Activated gamma-delta T cell treated with anti-CD3 and anti-CD28 coated beads, Interleukin-2, amount 50 U/mL, for 16 hours (primary cell): ENCODE measurements at places on chromosomes 5 and 9.

DNA sequence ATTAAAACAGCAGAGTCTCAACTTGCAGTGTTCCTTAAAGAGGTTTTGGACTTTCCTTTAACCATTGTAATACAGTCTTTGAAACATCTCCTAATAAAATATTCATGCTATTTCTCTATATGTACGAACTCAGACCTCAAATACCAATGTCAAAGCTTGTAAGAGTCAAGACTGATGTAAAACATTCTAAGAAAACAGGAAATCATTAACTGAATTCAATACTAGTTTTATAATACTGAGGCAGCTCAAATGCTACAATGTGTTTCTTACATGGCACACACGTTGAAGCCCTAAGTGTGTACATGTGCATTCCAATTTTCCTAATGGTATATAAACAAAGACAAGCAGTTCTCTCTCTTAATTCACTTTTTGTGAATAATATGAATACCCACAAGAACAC lies 11.6 kb downstream of the PSIP1 start:
- no peak for DNase-seq

DNA sequence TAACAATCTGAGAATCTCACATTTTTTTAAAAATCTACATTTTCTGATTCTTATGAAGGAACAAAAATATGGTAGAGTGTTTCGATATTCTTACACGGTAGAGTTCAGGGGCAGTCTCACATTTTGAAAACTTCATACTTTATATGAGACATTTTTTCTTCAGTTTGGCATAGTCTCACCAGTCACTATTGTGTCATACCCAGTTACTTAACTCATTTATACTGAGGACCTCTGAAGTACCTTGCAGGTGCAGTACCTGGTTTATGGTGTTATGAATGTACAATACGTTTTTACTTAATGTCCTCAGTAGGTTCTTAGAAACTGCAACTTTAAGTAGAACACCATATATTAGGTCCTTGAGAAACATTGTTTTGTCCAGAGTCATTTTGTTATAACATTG lies 196.6 kb downstream of the SGCD start:
- DNase-seq, result no peak

GRCh38 chr9:18710065-18710464 lies 236.1 kb downstream of the ADAMTSL1 start:
- DNase-seq, result no peak

DNA sequence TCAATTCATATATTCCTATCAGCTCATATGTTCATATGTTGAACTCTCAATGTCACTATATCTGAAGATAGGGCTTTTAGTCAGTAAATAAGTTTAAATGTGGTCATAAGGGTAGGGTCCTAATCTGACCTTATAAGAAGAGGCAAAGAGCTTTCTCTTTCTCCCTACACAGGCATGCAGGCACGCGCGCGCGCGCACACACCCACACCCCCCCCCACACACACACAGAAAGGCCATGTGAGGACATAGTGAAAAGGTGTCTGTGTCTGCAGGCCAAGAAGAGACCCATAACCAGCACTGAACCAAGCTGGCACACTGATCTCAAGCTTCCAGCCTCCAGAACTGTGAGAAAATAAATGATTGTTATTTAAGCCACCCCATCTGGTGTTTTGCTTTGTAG lies 76.0 kb downstream of the PDE4D start:
- DNase-seq, result no peak

DNA sequence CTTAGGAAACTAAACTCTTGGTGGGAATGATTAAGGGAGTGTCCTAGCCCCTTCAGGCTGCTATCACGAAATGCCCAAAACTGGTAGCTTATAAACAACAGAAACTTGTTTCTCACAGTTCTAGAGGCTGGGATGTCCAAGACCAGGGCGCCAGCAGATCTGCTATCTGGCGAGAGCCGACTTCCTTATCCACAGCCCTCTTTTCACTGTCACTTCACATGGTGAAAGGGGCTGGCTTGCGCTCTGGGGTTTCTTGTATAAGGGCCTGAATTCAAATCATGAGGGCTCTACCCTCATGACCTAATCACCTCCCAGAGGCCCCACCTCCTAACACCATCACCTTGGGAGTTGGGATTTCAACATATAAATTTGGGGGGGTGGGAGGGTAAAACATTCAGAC lies 49.1 kb downstream of the IPPK start:
- DNase-seq, result no peak

DNA sequence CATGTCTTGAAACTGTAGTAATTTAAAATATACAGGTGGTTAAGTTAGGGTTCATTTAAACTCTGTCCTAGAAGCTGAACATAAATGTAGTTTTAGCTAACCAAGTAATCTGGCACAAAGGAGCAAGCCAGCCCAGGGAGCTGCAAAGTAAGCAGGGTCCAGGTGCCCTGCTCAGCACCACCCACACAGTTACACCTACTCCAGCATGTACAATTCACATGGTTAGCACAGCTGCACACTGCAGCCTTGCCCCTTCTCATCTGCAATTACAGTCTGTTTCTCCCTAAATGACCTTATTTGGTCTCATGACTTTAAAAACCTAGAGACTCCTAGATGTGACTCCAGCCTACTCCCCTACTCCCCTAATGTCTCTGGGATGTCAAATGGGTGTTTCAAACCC lies 128.4 kb downstream of the EPB41L4A start:
- DNase-seq, result no peak

DNA sequence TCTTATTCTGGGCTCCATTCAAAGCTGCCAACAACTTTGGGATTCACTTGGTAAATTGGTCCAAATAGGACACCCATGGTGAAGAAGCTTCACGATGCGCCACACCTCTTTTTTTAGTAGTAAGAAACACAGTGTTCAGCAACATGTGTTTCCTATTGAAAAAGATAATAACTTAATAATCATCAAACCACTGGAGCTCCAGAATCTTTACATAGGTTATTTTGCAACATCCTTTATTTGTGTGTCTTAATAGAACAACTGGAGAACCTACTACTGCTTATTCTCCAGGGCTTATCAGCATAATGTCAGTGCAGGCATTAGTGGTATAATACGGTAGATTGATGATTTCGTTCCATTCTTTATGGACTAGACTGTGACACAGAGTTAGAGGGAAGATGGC lies 63.3 kb upstream of the DAPK1 start:
- no peak for DNase-seq

- no peak for DNase-seq
These were observed 40.3 kb upstream of the BARHL1 start for GRCh38 chr9:132541870-132542830.

GRCh38 chr9:137416006-137416562 lies 6.9 kb downstream of the EXD3 start:
- DNase-seq, result no peak

DNA sequence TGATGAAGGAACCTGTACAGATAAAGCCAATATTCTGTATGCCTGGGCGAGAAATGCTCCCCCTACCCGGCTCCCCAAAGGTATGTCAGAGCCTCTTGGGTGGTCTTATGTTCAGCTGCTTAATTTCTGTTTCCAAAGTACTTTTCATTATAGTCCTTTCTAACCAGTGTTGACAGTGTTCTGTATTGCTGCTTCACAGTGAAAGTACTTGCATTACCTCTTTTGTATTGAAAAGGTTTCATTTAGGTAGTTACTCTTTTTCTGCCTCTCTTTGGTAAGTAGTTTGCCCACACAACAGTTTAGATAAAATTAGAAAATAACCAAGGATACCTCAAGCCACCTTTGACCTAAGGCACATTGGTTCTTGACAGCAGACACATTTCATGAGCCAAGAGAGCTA lies 169.9 kb downstream of the PAM start:
- DNase-seq, result no peak

DNA sequence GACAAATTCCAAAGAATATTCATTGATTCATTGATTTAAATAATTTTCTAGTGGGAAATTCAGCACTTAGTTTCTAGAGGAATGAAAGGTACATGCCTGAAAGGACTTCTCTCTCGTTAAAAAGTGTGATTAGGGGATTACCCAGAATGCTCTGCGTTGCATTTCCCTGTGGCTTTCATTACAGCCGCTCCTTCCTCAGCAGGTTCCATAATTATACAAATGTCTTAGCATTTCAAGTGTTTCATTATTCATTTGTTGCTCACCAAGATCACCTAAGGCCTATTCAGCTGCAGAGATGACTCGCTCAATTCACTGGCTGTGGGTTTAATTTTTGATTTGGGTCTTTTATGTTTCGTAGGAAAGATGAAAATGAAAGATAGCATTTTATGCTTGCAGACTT lies 52.8 kb downstream of the SPATA31C2 start:
- DNase-seq, result no peak

- no peak for DNase-seq
These were observed 8.7 kb downstream of the PROP1 start for GRCh38 chr5:177987326-177987725.

DNA sequence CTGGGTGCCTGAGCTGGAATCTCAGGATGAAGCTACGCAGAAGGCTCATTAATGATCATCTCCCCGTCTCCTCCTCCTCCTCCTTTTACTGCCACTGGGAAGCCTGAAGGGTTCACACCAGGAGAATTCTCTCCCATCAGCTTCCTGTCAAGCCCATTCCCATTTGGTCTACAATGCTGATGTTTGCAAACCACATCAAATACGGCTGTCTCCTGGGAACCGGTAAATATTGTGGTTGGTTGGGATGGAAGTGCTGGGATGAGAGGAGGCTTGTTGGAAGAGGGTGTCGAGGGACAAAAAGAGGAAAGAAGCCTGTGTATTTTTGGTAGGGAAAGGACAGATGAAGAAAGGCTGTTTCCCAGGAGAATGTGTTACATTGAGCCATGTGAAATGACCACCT lies 13.2 kb upstream of the S1PR3 start:
- no peak for DNase-seq

DNA sequence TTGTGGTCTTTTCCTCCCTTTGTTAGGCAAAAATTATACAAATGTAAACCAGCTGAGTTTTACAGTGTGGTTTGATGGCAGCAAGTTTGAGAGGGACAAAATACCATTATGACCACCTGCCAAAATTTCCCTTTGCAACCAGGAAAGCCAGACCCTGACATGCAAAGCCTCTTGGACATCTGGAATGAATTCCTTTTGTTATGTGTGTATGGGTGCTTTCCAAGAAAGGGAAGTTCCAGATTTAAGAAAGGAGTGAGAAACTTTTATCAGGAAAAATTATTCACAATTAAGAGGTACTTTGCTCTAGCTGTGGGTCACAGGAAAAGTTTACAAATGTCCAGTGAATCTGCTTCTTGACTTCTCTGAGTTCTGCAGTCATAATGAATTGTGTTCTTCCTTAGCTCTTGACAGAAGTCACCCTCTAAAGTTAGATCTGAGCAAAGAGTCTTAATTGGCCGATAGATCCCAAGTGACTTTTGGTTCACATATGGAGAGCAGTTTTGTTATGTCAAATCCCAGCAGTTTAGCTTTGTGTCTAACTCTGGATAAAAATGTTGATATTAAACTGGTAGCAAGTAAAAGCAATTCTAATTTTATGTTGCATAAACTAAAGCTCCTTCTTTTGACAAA lies 295.9 kb upstream of the ZNF608 start:
- no peak for DNase-seq

- no peak for DNase-seq
These were observed 958 bp upstream of the HSPA5 start for GRCh38 chr9:125241863-125242739.

DNA sequence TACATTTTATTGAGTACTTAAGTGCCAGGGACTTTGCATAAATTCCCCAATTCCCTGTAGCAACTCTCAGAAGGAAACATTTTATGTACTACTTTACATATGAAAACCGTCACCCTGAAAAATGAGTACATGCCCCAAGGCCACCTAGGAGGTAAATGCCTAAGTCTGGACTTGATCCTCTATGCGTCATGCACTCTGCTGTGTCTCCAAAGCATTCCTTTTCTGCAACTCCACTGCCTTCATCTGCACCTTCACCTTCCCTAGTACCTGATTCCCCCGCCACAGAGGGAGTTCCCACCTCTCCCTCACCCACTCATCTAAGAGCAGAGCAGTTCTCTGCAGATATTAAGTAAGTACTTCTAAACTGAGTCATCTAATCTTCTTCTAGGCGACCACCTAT lies 75.2 kb upstream of the HRH2 start:
- DNase-seq, result no peak

GRCh38 chr5:23991406-23991805 lies 484.0 kb downstream of the PRDM9 start:
- no peak for DNase-seq

DNA sequence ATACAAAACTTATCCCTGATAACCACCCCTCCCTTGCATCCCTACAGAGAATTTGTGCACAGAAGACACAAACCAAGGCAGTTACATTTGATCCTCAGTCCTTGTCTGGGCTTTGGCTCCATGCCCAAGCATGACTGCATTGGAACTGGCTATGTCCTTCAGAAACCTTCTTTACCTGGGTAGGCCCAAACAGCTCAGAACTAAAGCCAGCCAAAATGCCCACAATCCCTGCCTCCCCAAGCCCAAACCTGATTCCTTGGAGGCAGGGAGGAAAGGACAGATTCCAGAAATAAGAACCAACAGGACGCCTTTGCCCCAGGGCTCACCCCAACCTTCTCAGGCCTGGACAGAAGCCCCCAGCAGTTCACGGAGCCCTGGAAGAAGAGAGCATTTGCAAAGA lies 8.2 kb downstream of the IL17B start:
- no peak for DNase-seq

DNA sequence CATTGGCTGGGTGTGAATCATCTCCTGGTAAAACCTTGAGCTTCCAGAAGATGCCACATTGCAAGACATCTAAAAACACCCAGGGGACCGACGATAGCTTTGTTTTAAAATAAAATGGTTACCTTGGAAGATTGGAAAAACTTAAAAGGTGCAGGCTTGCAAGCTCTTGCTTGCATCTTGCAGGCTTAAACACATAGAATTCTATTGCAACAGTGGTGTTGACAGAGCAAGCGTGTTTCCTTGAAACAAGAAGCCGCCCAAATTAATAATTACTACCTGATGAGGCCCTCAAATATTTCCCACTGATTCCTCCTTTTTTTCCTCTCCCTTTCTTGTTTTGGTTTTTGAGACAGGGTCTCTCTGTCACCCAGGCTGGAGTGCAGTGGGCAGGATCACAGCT lies 137.1 kb upstream of the BASP1 start:
- no peak for DNase-seq

- no peak for DNase-seq
These were observed 47.2 kb downstream of the BICD2 start for GRCh38 chr9:92717201-92718085.

- no peak for DNase-seq
These were observed 537 bp downstream of the C8G start for GRCh38 chr9:136945333-136946227.

DNA sequence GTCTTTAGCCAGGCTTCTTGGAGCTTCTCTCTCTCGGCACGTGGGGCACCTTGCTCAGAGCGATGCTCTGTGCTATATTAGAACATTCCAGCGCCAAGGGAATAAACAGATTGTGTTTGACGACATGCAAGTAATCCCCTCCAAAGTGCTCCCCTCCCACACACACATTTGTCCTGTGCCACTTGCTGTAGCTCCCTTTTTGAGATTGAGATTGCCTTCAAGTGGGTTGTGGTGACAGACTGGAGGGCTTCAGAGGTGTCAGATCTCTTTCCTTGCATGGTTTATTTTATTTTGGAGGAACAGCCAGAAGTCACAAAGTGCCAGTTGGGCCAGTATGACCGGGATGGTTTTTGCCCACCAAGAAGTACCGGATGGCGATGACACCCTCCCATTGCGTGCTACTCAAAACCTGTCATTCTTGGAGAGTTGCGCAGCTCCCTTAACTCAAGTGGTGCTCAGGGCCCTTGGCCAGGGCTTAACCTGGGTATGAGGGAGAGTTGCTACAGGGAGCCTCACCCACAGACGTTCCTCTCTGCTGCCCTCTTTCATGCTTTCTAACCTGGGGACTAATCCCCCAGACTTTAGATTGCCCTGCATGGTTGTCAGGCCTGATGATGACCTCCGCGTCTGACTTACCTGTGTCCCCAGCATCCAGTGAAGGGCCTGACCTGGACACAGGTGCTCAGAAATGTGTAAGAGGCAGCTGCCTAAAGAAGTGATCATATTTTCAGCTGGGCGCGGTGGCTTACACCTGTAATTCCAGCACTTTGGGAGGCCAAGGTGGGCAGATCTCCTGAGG lies 18.8 kb upstream of the RPL26L1 start:
- DNase-seq, result no peak
